ENCODE measurements at places on chromosomes 4 and X. TPM values are rescaled to one million over a fixed set of nuclear protein-coding genes. Genes with fewer than 3 reads are reported as not detected.

DNA sequence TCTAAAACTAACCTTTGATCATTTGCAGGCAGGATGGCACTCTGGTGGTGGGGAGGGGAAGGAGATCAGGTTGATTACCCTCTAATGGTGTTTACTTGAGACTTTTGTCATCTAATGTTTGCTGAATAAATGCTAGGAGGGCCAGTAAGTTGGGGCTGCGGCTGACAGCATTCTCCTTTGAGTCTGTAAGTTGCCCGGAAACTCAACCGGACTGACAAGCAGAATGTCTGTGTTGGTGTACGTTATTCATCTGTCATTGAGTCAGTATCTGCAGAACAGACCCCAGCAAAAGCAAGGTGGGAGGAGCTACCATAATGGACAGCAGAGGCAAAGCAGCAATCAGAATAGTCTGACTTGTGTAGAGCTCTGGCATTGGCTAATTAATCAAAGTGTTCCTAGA lies 1210.6 kb upstream of the PABPC4L start:
- DNase-seq = no peak

DNA sequence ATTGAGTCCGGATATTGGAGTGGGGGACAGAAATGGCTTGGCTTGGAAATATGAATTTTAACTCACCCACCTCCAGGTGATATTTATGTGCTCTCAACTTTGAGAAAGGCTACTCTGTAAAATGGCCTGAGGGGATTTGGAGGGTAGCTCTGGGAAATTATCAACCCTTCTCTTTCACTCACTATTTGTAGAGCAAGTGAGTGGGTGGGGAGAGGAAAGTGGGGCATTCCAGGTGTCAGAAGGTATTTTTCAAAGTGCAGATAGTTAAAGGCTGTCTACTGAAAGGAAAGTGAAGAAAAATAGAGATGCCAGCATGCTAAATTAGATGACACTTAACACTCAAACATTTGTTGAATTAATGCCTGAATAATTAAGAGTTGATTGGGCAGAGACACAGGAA lies 44.1 kb downstream of the TMEM164 start:
- no peak for DNase-seq

GRCh38 chr4:52877036-52877435 lies 14.9 kb downstream of the RASL11B start:
- no peak for DNase-seq

- DNase-seq = no peak
These were observed 53.7 kb downstream of the DCTD start for GRCh38 chr4:182863501-182863900.

The RNF128 gene
- total RNA-seq = not detected

The THAP9 gene
- 2.7 TPM for total RNA-seq

DNA sequence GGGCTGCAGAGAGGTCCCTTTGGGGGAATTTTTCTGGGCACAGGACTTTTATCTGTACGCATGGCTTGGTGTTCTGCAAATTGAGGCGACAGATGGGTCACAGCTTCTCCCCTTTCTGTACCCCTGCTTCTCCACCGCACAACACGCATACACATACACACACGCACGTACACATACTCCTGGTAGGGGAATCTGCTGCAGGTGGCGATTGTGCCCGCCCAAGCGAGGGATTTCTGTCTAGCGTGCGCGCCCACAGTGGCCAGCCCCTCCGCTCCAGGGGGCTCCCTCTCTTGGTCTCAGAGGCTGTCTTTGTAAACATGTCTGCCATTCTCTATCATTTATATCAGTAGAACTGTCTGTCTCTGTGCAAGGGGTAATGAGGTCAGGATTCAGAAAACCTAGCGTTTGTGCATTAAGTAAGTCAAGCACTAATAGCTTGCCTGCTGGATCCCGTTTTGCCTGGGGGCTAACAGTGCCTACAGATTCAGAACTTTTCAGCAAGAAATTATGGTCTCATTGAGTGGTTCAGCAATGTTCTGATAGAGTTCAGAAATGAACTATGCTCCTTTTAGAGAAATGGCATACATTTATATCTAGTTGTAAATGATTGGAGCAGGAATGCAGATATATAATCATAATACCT lies 2.2 kb downstream of the GRID2 start:
- no peak for DNase-seq

GRCh38 chr4:32477518-32477917 lies 1757.3 kb downstream of the PCDH7 start:
- DNase-seq = no peak

DNA sequence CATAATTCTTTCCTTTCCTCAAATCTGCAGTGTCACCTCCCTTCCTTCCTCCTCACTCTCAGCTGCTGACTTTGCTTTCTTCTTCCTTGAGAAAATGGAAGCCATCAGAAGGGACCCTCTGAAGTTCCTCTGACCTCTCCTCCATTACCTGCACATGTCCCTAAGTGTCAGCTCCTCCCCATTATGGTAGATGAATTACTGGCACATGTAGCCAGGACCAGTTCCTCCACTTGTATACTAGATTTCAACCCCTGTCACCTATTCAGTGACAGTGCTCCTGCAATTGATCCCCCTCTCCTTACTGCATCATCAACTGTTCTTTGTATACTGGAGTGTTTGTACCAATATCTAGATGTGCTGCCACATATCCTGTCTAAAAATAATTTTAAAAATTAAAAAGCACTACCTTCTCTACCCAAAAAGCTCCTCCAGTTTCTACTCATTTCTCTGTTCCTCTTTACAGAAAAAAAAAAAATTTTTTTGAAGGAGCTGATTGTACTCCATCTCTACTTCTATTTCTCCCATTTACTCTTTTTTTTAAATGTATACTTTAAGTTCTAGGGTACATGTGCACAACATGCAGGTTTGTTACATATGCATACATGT lies 78.6 kb downstream of the CLCN5 start:
- DNase-seq = no peak

The ETDA gene
- total RNA-seq = not detected
